ENCODE measurements at places on chromosomes 2 and 18.

DNA sequence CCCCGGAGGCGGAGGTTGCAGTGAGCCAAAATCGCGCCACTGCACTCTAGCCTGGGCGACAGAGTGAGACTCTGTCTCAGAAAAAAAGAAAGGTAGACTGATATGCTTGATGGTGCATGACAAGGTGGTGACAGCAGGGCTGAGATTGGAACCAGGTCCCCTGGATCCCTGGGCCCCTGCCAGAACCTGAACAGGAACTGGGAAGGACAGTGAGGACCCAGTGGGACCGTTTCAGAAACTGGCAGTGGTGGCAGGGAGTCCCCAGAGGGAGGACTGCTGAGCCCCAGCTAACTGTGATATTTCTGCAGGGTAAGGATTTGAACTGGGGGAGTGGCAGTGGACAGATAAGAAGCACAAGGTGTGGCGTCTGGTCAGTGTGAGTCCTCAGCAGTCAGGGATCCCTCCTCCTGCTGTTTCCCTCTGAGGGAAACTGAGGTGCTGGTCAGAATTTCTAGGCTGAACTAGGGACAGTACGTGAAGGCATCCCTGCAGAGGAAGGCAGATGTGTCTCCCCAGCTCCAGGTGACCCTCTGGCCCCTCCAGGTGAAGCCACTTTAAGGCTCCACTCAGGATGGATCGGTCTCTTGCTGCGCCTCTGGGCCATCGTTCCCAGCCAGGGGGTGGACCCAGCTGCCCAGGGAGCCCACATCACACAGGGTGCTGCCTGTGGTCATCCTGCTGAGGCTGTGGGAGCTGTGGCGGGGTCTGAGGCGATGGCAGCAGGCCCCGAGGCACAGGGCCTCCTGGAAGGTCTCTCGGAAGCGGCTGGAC is 5.6 kb downstream of the NMUR1 start:
- DNase-seq, result no peak

DNA sequence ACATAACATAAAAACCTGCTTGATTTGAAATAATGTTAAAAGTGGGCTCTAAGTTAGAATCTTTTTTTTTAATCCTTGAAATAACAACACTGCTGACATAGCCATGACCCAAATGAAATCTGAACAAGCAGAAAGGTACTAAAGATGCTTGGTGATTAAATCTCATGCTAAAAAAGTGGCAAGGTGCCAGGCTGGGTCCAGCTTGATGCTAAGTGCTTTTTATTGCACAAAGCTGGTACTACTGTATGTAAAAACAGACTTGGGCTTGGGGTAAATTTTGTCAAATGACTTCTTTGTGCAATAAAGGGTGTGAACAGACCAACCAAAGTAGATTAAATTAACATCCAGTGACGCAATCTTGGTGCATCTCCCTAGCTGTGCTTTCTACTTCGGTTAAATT is 13.4 kb downstream of the BCL11A start:
- no peak for DNase-seq

DNA sequence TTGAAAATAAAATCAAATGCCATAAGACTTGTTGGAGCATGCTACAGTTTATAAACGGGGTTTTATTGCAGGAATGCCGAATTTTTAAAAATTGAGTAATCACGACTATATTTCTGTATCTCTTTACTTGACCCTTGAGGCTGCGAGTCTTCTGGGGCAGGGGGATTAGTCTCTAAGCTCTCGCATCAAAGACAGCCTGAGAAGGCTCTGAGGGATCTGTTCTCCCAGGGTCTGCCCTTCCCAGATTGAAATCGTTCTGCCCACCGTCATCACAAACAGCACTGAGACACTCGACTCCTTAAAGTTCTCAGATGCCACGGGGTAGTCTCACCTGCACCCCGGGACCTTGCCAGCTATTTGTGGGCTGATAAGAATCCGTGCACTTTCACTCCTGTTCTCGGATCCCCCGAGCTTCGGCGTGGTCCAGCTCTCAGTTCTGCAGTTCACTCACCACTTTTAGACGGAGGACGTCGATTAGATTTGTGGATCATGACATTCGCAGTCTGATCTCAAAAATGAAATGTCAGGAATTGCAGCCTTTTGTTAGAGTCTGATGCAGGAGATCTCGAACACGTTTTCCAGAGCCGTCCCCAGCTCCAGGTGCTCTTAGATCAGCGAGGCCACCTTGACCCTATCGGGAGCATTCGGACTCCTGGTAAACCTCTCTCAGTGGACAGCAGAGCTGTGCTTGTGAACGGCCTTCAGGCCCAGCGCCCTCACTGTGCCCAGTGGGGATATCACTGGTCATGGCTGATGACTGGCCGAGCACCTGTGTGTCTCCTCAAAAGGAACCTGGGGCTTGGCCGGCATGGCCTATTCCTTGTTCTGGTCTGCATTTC is 43.0 kb downstream of the TWIST2 start:
- DNase-seq, result no peak

DNA sequence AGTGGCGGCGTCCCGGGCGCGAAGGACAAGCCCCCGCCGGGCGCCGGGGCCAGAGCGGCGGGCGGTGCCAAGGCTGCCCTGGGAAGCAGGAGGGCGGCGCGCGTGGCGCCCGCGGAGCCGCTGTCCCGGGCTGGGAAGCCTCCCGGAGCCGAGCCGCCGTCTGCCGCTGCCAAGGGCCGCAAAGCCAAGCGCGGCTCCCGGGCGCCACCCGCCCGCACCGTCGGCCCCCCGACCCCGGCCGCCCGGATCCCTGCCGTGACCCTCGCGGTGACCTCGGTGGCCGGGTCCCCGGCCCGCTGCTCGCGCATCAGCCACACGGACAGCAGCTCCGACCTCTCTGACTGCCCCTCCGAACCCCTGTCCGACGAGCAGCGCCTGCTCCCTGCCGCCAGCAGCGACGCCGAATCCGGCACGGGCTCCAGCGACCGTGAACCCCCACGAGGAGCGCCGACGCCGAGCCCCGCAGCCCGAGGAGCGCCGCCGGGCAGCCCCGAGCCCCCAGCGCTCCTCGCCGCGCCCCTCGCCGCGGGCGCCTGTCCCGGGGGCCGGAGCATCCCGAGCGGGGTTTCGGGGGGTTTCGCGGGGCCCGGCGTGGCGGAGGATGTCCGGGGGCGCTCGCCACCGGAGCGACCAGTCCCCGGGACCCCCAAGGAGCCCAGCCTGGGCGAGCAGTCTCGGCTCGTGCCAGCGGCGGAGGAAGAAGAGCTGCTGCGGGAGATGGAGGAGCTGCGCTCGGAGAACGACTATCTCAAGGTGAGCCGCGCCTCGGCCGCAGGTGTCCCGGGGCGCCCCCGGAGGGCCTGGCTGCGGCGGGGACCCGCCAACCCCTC is 820 bp downstream of the MTCL1 start:
- no peak for DNase-seq

DNA sequence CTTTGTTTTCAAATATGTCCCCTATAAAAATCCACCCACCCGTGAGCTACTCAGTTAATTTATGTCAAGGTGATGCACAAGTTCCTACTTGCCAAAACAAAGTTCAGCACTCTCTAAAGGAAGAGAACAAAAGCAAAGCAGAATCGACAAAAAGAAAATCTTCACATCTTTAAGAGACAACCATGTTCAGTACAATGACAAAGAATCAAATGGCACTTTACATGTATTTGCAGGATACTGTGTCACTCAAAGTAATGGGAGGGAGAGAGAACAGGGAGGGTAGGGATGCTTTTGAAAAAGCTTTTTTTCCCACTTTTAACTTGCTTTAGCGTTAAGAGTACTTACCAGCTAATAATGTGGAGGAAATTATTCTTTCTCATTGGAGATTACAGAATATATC is 39.0 kb upstream of the FAM237A start:
- DNase-seq, result no peak
